ENCODE measurements at places on chromosomes 3 and 15. TPM values are rescaled to one million over a fixed set of nuclear protein-coding genes. Genes with fewer than 3 reads are reported as not detected.

GRCh38 chr3:187821616-187822317 lies 76.5 kb upstream of the BCL6 start:
- no peak for DNase-seq

- DNase-seq: no peak
Observed at GRCh38 chr3:13524979-13525669, 23.8 kb upstream of the FBLN2 start.

- no peak for DNase-seq
Observed at GRCh38 chr15:42918047-42918446, 2.5 kb downstream of the TTBK2 start.

GRCh38 chr3:64686446-64686908 lies 1.3 kb downstream of the ADAMTS9 start:
- DNase-seq: peak; percentile 59

GRCh38 chr3:10189557-10190354 lies 25.0 kb downstream of the IRAK2 start:
- DNase-seq: peak; percentile 81

DNA sequence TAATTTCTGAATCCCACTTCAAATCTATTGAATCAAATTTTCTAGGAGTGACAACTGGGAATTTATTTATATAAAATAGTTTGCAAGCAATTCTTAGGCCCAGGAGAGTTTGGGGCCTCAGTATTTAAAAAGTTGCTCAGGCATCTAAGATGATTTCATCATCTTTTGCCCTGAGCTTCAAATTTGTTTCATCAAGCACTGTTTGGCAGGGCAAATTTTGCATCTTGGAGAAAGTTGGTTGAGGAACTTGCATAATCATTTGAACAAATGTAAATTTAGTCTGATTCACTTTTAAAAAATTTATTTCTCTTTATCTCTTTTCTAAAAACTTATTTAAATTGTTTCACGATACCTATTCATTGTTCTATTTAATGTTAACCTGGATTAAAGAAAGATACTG lies 702.8 kb downstream of the SI start:
- DNase-seq: no peak

GRCh38 chr15:96243701-96244100 lies 86.8 kb upstream of the NR2F2 start:
- no peak for DNase-seq

DNA sequence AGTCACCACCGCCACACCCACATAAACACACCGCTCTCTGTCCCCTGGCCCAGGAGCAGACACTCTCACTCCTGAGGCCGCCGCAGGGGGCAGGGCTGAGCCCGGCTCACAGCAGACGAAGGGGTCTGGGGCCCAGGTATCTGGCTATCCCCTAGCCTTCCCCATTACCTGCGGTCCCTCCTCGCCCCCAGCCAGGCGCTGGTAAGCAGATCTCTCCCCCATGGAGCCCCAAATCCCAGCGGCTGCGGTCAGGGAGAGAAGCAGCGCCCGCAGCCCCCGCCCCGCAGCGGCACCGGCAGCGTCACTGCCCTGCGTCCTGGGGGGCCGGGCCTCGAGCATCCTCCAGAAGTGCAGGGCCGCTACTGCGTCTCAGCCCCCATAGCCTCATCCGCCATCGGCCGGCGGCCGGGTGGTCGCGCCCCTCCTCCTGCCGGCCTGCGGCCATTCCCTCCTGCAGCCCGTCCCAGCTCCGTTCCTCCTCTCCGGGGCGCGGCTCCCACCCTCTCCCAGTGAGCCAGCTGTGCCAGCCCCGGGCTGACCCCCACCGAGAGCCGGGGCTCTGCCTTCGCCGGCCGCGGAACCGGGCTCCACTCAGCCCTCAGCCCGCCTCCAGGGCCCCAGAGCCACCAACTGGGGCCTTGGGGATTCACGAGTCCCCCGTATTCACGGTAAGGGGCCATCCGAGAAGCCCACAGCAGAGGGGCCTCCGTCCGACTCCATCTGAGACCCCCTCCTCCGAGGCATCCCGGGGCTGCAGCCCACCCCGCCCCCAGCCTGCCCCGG lies 13.1 kb downstream of the TNK2 start:
- DNase-seq: peak; percentile 64

DNA sequence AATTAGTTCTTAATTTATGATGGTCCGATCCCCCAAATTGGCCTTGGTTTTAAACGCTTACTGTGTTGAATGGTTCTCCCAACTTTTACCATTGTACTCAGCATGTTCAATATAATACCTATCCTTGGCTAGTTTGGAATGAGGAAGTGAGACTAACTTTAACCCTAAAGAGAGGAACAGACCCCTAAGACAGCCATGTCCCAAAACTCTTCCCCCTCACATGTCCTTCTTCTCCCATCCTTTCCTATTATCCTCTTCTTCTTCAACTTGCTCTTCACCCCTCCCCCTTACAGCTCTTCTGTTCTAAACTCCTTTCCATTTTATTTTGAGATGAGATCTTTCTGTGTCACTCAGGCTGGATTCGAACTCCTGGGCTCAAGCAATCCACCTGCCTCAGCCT lies 116.5 kb downstream of the RBMS3 start:
- DNase-seq: no peak

DNA sequence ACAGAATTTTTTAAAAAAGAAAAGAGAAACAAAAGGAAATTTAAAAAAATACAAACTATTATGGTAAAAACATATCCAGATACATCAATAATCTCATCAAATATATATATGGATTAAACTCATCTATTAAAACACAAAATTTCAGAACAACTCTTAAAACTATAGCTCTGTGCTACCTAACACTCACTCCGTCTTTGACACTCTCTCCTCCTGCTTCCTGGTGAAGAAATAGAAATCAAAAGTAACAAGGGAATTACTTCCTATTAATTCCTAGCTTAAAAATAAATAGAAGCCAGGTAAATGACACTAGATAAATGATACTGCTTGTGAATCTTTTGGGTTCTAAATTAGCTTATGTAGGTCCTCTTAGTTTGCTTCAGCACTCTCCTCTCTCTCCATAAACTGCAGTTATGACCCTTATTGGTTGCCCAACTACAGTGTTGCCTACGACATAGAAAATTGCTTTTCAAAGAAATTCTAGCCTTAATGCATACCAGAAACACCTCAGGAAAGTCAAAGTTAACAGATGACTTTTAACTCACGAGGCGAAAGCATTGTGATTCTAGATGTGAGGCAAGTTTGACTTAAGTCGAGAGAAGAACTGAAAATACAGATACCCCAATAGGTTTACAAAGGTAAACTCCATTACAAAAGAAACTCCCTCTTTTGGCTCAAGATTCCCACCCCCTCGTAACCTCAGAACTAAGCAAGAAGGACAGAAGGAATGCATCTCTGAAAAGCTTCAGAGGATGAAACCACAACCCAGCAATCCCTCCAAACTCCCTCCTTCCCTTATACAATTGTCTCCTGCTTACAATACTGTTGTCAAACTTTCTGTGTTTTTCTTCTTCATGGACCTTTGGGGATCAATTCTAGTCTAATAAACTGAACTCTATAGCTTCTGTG lies 394.7 kb downstream of the FGF12 start:
- no peak for DNase-seq

GRCh38 chr3:18657858-18658820 lies 233.0 kb upstream of the SATB1 start:
- no peak for DNase-seq

DNA sequence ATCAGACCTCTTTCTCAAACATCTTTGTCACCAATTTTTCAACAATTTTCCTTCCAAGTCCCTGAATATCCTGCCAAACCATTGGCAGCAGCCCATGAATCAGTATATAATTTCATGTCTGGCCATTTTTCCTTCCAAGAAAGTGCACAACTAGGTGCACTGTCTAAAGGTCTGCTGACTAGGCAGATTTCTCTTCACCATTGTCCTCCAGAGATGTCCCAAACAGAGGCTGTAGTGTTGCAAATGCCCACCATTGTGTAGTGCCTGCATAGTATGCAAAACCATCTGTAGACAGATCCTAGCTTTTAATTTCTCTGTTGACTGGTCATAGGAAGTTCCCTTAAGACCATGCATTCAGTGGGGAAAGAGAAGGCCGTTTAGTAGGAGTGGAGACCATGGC lies 25.0 kb upstream of the GOLGA6L2 start:
- DNase-seq: no peak

DNA sequence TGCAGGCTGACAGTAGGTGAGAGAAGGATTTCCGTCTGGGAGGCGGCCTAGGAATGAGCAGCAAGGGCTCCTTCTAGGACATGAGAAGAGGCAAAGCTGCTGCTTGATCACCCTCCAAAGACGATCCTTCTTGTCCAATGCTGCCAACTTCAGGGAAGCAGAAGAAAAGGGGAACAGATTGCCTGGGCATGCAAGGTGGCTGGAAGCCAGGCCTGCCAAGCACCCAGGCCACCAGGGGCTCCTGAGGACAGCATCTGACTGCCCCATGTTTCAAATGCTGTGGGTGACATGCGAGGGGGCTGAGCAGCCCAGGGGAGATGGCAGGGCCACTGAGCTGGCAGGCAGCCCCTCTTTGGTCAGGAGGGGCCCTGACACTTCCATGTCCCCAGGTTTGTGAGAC lies 3.3 kb upstream of the GRIP2 start:
- no peak for DNase-seq

The SLC9C1 gene
- 0.13 TPM for total RNA-seq

The SRGAP3 gene
- 5.7 TPM for total RNA-seq

The CHST14 gene
- total RNA-seq: 4.5 TPM

The TBL1XR1 gene
- total RNA-seq: 202 TPM

The TNFSF10 gene
- 57.2 TPM for total RNA-seq

The CCDC13 gene
- 0.93 TPM for total RNA-seq

The SERPINI1 gene
- total RNA-seq: 1.1 TPM

The SGO1 gene
- 4.0 TPM for total RNA-seq

The ACVR2B gene
- total RNA-seq: 5.4 TPM

The COPG1 gene
- total RNA-seq: 288 TPM

All from colonic mucosa (tissue), 4 donors.